ENCODE measurements at places on chromosomes 2 and 18.

DNA sequence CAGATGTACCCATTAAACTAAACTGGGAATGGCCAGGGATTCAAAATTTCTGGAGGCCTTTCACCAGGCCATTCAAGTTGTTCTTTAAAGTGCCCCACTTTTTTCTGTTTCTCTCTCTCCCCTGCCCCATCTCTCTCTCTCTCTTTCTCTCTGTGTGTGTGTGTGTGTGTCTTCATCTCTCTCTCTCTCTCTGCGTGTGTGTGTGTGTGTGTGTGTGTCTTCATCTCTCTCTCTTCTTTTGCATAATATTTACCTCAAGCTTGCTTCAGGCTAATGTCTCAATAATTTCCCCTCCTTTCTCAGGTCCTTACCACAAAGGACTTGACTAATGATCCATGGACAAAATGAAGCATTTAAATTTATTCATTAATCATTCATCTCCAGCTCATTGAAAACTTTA, 164.2 kb upstream of the KLHL14 start:
- DNase-seq: no peak

DNA sequence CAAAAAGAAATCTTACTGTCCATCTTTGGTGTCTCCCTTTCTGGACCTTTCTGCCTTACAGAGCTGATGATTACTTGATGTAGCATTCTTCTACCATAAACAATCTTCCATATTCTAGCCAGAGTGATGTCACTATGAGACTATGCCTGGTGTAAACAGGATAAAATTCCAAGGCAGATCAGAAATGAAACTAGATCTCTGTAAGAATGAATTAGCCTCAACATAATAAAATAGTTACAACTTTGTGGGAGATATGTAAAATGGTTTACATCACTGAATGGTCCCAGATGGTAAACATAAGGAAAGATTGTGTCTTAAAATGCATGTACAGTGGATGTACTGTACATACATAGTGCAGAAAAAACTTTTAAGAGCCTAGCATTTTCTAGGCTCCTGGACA, 112.3 kb upstream of the ZNF521 start:
- DNase-seq: no peak

GRCh38 chr2:33510586-33510968, 34.1 kb downstream of the RASGRP3 start:
- no peak for DNase-seq

DNA sequence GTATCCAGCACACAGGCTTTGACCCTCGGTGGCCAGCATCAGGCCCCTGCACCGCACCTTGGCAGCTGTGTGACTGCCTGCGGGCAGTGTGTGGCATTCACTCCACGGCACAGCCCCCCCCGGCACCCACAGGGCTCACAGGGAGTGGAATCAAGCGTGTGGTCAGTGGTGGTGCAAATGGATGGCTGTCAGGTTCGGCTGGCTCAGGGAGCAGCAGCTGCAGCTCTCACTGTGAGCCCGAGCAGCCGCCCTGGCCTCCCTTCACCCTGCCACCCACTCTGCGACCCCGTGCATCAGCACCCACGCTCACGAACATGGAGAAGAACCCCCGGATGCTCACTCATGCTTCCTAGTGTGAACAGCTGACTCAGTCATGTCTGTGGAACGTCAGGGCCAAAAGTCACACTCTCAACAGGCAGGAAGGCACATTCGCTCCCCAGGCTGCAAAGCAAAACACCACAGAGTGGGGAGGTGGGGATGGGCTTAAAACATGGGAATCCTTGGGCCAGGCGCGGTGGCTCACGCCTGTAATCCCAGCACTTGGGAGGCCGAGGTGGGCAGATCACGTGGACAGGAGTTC, 41.5 kb upstream of the GPC1 start:
- DNase-seq: no peak

- no peak for DNase-seq
These were observed 3.0 kb upstream of the RPL37A start for GRCh38 chr2:216495656-216496055.

DNA sequence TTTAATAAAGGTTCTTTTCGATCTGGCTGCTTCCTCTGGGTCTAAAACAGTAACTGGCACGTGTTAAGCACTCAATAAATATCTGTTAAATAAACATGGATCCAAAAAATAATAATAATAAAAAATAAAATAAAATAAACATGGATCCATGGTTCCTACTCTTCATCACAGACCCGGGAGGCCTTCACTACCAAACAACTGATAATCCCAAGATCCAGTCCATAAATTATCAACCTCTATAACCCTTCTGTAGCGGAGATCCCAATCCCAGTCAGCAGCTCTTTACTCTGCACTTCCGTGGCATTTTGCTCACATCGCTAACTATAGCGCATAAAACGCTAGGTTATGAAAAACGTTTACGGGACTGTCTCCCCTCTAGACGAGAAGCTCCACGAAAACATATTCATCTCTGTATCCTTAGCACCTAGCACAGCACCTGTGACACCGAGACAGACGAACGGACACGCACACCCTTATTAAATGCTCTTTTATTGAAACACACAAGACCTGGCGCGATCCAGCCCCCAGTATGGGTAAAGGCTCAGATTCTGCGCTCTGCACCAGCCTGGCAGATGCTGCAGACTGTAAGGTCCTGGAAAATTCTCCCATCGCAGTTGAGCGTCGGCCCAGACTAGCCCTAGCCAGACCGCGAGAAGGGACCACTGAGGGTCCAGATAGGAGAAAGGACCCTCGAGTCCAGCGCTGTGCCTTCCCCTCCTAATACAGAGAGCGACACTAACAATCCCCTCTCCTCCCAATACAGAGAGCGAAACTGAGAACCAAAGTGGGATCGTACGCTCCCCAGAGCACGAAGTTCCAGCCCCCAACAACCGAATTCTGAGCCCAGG, 770 bp downstream of the NBAS start:
- no peak for DNase-seq

Measured in activated CD4-positive, alpha-beta T cell treated with anti-CD3 and anti-CD28 coated beads, Interleukin-2, amount 50 U/mL, for 4 hours (primary cell).